ENCODE measurements at places on chromosomes 4 and X. TPM values are rescaled to one million over a fixed set of nuclear protein-coding genes. Genes with fewer than 3 reads are reported as not detected.

DNA sequence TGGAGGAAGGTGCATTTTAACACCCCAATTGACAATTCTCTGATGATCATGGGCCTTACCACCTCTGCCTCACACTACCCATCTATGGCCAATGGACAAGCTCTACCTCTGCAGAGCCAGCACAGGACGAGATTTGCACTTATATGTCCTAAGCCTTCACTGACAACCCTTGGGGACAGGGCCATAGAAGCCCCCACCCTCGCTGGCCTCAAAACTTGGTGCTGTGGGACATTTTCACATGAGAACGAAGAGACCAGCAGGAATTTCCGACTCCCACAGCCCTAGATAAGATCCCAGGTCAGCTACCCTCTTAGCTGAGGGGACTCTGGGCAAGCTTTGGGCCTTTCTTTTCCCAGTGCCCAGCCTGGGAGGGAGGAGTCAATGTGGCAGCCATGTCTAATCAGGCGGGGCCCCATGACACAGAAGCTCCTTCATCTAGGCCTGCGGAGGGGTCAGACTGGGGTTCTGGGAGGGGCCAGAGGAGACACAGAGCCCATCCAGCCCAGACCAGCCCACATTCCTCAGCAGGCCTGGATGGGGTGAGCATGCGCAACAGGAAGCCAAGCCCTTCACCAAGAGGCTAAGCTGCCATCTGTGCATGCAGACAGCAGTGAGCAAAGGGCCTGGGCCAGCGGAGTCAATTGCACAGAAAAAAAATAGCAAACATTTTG is 12.1 kb downstream of the PJA1 start:
- H3K4me3 ChIP-seq, result no peak overlapping the region
- no peak overlapping the region for H3K27ac ChIP-seq
- H3K27me3 ChIP-seq, result no peaks in the 10 kb centered on the region
- H3K4me1 ChIP-seq, result peaks cover 13% of the 10 kb centered on the region

EDNRA gene
- 13.3 TPM for total RNA-seq

DNA sequence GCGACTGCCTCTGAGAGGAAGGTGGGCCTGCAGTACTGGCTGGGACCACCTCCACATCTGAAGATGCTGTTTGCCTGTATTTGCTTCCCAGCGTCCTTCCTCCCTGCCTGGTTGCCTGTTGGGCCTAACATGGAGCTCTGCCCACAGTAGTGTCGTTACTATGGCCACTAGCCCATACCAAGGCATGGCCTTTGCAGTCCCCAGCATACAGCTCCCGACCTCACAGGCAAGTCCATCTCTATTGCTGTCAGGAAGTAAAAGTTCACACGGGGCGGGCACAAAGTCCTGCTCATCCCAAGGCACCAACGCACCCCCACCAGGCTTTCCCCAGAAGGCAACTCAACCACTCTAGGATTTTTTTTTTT is 71.6 kb downstream of the MAML3 start:
- DNase-seq, result no peak
- no peak overlapping the region for H3K4me3 ChIP-seq

DNA sequence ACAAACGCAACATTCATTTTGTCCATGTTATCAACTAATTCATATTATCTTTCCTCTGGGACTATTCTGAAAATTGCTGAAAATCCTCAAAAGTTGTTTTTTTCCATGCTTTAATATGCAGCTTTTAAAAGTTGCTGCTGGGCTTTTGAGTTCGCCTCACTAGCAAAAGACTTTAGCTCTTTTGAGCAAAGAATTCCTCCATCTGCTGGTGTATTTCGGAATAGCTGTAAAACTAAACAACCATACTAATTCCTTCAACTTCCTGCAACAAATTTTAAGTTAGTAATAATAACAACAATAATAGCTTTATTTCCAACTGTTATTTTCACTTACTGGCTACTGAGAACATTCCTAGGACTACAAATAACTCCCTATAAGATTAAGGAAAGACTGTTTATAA is 124.5 kb upstream of the PLAC1 start:
- no peaks in the 10 kb centered on the region for H3K4me1 ChIP-seq
- no peak overlapping the region for H3K27ac ChIP-seq
- H3K27me3 ChIP-seq, result no peaks in the 10 kb centered on the region
- H3K36me3 ChIP-seq, result peaks cover 2% of the 10 kb centered on the region

GYPE gene
- not detected for total RNA-seq

HTRA3 gene
- total RNA-seq, result 0.86 TPM

- no peak for DNase-seq
- H3K36me3 ChIP-seq, result no peaks in the 10 kb centered on the region
- no peaks in the 10 kb centered on the region for H3K27me3 ChIP-seq
Measured at GRCh38 chr4:113763029-113763285, 1.4 kb upstream of the CAMK2D start.

GIMD1 gene
- not detected for total RNA-seq

Data from progenitor cell of endocrine pancreas (in vitro differentiated cells).